ENCODE measurements at places on chromosomes 4 and X. TPM values are rescaled to one million over a fixed set of nuclear protein-coding genes. Genes with fewer than 3 reads are reported as not detected.

ESX1 gene
- not detected for total RNA-seq

WNK3 gene
- 1.1 TPM for total RNA-seq

ADH6 gene
- total RNA-seq: not detected

CUL4B gene
- 72.6 TPM for total RNA-seq

Measured in subcutaneous adipose tissue (tissue), 4 donors.